ENCODE measurements at places on chromosomes 13 and 19.

GRCh38 chr13:85141401-85141800 lies 657.8 kb downstream of the SLITRK6 start:
- no peak for DNase-seq

DNA sequence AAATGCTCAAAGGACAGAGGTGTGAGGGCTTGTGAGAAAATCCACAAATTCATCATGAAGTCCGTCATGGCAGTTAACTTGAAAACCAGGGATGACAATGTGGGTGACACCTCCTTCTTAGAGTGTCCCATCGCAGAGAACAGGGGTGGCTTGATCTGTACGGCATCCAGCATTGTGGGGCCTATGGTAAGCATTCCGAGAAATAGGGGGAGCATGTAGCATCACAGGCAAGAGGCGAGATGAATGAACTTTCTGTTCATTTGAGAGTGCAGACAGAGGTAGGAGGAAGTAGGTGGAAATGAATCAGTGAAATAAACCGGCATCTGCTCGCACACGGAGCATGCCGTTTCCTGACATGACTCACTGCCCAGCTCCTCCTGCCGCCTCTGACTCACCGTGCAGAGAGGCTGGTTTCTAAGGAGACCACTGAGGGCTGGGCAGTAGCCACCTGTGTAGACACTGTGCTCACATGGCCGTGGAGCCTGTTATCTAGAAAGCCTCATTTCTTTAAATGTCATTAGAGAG lies 339.0 kb downstream of the RFC3 start:
- peak; percentile 94 for DNase-seq

DNA sequence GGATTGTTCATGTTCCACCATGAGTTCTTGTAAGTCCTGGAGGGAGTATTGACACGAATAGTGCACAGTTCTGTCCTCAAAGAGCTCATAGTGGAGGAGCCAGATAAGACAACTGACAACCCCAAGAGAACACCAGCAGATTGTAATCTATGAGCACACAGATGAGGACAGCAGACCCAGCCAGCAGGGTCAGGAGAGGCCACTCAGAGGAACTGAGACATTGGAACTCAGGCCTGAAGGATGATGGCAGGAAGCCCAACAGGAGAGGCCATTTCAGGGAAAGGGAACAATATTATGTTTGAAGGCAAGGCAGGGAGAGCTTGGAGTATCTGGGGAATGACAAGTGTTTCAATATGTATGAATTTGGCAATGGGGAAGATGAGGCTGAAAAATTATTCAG lies 63.7 kb upstream of the IPO5 start:
- peak; percentile 70 for DNase-seq

DNA sequence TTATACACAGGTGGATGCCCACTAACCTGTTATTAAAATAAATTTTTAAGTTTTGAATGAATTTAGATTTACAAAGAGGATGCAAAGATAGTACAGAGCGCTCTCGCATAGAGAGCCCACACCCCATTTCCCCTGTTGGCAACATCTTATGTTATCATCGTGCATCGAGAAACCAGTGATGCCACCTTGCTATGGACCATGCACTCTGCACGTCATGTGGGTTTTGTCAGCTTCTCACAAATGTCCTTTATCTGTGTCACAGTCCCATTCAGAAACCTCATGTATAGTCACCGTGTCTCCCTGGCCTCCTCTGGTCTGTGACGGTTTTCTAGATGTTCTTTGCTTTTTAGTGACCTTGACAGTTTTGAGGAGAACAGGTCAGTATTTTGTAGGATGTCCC lies 60.0 kb downstream of the ING1 start:
- DNase-seq, result no peak

GRCh38 chr13:31803311-31803710 lies 64.0 kb downstream of the RXFP2 start:
- no peak for DNase-seq

DNA sequence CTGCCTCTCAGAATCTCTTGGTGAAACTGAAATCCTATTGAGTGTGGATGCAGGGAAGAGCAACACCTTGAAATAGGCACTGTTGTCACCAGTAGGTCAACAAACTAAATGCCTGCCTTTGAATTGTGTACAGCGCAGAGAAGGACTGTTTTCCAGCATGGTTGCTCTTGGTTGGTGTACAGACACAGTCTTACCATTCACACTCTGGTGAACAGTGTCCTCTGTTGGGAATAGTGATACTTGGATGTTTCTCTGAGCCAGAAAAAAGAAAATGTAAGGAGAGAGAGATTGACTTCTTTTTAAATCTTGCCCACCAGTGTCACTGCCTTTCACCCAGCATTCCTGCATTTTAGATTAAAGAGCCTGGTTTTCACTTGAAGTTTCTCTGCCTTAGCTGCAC lies 179.7 kb downstream of the STK24 start:
- DNase-seq, result peak; percentile 45

GRCh38 chr19:14722127-14722526 lies 32.3 kb downstream of the ZNF333 start:
- no peak for DNase-seq

GRCh38 chr19:7104747-7105447 lies 35.4 kb downstream of the ZNF557 start:
- no peak for DNase-seq

- DNase-seq, result no peak
Measured at GRCh38 chr13:47546391-47547225, 454.5 kb downstream of the SUCLA2 start.

- peak; percentile 15 for DNase-seq
Measured at GRCh38 chr19:45186509-45187334, 8.1 kb downstream of the BLOC1S3 start.

DNA sequence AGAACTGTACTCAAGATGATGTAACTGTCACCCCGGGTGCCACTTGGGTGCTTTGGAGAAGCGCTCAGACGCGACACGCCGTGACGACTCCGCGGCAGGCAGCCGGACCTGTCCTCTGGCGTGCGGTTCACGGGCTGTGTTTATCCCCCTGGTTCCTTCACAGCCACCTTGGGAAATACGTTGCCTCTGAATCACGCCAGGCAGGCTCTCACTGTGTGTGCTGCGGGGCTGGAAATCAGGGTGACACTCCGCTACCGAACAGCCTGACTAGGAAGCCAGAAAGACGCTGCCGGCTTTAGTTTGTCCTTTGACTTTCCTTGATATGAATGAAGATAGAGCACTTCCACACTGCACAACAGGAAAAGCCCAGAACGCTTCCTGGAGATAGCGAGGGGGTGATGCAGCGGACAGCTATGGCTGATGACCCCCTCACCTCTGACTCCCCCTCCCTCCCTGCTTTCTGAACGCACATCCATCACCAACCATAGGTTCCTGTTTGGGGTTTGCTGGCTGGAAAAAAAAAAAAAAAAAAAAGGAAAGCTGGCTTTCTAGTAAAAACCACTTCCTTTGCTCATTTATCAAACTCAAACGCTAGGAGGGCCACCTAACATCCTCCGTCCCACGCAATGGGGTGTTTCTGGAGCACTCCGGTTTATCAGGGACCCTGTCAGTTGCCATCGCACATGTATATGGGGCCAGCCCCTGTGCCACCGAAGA lies 3.7 kb upstream of the GP6 start:
- DNase-seq, result no peak

GRCh38 chr13:20988033-20988908 lies 73.1 kb downstream of the LATS2 start:
- DNase-seq, result no peak

GRCh38 chr19:11387162-11388034 lies 3.3 kb upstream of the EPOR start:
- no peak for DNase-seq

DNA sequence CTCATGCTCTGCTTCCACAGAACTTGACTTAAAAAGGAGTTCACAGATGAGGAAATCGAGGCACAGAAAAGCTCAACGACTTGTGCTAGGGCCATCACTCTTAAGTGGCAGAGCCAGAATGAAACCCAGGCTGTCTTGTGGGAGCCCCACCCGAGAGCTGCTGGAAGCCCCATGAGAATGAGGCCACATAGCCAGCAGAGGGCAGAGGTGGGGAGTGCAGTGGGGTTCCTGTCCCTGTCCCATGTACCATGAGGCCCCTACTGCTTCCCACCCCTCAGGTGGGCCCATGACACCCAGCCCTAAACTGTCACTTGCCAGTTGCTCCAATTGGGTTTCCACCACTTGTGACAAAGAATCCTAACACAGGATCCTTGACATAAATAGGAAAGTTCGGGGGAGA lies 175.9 kb downstream of the IRS2 start:
- DNase-seq, result no peak

DNA sequence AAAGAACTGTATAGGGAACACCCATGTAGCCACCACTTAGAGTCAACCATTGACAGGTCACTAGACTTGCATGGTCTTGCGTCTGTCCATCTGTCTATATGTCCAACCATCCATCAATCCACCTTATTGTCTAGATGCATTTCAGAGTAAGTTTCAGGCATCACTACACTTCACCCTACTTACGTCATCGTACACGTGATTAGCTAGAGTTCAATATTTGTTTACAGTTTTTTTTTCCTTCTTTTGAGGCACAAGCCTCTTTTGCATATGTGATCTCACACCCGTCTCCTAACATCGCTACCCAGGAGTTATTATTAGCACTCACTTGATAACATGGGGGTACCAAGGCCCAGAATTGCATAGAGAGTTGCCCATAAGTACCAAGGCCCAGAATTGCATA lies 6.9 kb downstream of the CACNG7 start:
- no peak for DNase-seq

DNA sequence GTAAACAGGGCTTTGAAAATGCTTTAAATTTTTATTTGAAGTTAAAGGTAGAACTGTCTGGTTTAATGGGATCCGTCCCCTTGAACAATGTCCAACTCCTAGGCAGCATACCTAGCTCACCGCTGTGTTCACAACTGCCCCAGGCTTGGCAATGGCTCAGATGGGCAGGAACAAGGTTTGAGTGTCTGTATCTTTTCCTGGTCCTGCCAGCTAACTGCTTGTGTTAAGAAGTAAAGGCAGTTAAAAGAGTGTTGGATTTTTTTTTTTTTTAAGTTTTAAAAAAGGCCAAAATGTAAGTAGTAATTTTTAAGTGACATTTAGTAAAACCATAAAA lies 66.7 kb upstream of the FNDC3A start:
- no peak for DNase-seq

GRCh38 chr19:58088521-58089052 lies 9.4 kb downstream of the ZSCAN18 start:
- DNase-seq, result no peak

GRCh38 chr19:10517760-10518443 lies 655 bp upstream of the S1PR5 start:
- DNase-seq, result peak; percentile 61

DNA sequence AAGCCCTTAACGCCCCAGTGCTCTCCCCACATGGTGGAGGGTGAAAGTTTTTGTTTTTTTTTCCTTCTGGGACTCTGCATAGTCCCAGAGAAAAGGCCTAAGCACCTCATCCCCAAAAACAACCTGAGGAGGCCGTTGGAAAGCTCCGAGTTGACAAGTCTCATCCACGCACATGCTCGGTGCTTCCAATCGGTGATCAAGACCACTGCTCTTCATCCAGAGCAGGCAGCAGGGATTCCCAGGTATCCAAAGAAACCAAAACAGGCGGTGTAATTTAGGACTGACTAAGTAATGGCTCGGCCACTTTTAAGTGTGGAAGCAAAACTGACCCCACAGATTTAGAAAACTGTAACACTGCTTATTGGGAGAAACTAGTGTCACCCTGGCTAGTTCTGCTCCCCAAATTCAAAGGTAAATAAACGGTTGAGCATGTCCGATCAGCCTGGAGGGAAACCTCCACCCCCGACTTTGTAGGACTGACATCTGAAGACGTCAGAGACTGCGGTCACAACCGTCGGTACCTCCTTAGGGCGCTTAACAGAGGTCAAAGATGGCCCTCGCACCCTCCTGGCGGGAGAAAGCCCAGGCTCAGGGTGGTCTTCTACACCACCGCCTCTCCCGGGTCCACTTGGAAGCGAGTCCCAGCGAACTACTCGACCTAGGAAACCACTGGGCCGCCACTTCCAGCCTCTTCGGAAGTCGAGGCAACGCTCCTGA lies 997 bp upstream of the ZNF446 start:
- no peak for DNase-seq

GRCh38 chr19:39363901-39364457 lies 21.8 kb downstream of the SAMD4B start:
- DNase-seq, result peak; percentile 70

DNA sequence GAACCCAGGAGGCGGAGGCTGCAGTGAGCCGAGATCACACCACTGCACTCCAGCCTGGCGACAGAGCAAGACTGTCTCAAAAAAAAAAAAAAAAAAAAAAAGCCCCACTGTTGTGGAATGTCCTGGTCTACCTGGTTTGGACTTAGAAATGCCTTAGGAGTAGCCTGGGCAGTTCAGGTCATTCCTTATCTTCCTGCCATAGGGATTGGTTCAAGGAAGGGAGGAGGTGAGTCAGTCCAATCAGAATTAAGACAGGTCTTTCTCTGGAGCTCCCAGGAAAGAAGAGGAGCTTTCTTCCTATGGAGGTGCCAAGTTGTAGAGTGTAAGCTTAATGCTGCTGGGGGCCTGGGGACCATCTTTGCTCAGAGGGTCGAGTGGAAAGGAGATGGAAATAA lies 44.8 kb downstream of the SIPA1L3 start:
- DNase-seq, result no peak

- DNase-seq, result peak; percentile 7
Measured at GRCh38 chr13:23828866-23829265, 60.3 kb downstream of the MIPEP start.

GRCh38 chr13:43544011-43544410 lies 242.8 kb downstream of the ENOX1 start:
- no peak for DNase-seq

GRCh38 chr19:6718111-6718740 lies 2.2 kb downstream of the C3 start:
- no peak for DNase-seq

- no peak for DNase-seq
Measured at GRCh38 chr13:111058796-111059506, 56.2 kb upstream of the ARHGEF7 start.

- no peak for DNase-seq
Measured at GRCh38 chr19:5006821-5007220, 37.9 kb downstream of the KDM4B start.

DNA sequence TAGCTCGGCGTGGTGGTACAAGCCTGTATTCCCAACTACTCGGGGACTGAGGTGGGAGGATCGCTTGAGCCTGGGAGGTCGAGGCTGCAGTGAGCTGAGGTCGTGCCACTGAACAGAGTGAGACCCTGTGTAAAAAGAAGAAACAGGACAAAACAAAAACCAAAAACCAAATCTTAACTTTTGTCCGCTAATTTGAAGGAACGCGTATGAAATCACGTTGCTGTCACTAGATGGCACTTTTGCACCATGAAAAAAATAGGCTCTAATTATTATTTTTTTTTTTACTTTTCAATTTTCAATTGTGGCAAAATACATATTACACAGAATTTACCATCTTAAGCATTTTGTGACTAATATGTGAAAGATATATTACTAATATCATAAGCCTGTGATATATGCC lies 17.6 kb upstream of the ZNF835 start:
- no peak for DNase-seq

GRCh38 chr19:47098608-47099007 lies 15.0 kb downstream of the ZC3H4 start:
- DNase-seq, result no peak

DNA sequence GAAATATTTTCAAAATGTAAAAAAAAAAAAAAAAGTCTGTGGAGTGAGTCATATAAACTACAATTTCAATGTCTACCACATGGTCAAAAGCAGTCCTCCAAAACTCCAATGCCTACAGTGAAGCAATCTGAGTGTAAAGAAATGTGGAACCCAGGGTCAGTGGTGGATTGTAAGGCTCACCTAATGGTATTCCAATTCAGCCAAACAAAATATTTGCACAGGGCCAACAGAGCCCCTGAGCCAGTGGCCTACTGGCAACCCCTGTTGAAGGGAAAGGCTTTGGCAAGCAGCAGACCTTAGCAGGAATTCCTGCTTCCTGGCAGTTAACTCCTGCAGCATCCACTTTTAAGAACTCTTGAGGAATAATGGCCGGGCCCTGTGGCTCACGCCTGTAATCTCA lies 3.4 kb downstream of the DNMT1 start:
- peak; percentile 80 for DNase-seq

- no peak for DNase-seq
Measured at GRCh38 chr13:33261387-33262061, 24.0 kb downstream of the STARD13 start.

Data from adipocyte (in vitro differentiated cells).